Naive thymus-derived CD4-positive, alpha-beta T cell (primary cell): ENCODE measurements at places on chromosomes 4 and X. TPM values are rescaled to one million over a fixed set of nuclear protein-coding genes. Genes with fewer than 3 reads are reported as not detected.

- DNase-seq, result no peak
Observed at GRCh38 chr4:138845054-138845453, 170.5 kb upstream of the NOCT start.

- no peak for DNase-seq
Observed at GRCh38 chrX:76453737-76454406, 26.4 kb downstream of the MAGEE1 start.

DNA sequence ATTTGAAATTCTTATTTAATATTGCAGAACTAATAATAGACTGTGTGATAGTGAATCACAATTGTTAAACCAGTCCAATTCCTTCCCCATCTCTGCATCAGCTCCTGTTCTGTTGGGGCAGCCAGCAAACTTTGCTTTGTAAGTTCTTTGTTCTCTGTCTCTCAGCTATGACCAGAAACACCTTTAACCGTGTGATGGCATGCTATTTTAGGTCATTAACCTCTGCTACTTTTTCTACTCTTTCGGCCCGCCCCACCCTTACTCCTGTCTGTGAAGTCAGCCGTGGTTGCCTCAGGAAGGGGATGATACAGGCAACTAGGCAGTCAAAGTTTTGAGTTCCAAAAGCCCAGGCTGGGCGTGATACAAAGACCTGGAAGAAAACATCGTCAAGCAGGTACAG, 51.3 kb upstream of the EGFL6 start:
- DNase-seq, result no peak

- no peak for DNase-seq
Observed at GRCh38 chrX:42247241-42247640, 323.9 kb upstream of the CASK start.

DNA sequence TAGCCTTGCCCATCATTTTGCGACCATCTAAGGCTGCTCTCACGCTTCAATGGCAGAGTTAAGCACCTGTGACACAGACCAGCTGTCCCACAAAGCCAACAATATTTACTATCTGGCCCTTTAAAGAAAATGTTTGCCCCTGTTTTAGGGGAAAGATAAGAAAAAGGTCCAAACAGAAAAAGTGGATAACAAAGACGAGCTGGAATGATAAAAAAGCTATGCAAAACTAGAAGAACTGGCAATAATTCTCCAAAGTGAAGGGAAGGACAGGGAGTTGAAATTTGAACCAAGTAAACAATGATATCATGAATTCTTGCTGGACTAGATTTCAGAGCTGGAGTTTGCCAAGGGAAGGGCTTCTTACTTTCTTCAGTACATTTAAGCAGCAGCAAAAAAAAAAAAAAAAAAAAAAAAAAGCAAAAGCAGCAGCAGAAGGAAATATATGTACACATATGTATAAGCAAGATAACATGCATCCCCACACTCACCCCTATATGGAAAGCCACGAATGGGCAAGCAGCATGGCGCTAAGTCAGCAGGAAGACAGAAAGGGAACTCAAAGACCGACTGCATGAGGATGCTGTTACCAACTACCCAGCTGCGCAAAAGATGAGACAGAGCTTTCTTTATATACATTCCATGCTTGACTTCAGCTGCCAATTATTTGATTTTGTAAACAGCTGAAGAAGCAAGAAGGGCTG, 12.5 kb downstream of the TRAPPC2 start:
- no peak for DNase-seq

- no peak for DNase-seq
Observed at GRCh38 chr4:30903502-30904214, 183.5 kb downstream of the PCDH7 start.

GRCh38 chrX:35251226-35251625, 308.6 kb downstream of the FAM47B start:
- no peak for DNase-seq

DNA sequence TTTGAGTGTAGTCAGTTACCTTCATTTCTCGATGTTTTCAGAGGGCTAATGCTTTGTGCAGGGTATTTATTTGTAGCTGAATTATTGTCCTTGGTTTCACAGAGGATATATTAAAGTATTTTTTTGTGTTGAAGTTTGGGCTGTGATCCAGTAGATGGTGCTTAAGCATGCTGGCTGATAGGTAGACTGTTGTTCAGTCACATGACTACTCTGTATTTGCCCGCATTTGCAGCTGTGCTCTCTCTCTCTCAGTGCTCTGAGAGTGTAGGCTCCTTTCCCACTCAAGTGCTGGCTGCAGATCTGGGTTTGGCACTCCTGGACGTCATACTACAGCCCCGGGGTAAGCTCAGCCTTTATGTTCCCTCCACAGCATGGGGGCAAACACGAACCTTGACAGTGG, 21.7 kb downstream of the RAB40AL start:
- no peak for DNase-seq

DNA sequence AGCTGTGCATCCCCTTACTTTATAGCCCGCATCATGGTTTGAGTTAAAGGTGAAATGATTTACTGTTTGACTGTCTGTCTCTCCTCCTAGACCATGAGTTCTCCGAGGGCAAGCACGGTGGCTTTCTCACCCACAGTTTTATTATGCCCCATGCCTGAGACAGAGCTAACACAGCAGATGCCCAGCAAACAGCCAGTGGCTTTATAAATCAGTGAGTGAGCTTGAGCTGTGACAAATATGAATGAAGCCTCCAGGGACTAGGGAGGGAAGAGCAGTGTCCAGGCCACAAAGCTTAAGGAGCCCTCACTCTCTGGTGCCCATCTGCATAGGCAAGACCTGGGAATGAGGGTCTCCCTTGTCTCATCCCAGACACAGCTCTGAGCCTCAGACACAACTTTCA, 57.9 kb downstream of the FHDC1 start:
- no peak for DNase-seq

DNA sequence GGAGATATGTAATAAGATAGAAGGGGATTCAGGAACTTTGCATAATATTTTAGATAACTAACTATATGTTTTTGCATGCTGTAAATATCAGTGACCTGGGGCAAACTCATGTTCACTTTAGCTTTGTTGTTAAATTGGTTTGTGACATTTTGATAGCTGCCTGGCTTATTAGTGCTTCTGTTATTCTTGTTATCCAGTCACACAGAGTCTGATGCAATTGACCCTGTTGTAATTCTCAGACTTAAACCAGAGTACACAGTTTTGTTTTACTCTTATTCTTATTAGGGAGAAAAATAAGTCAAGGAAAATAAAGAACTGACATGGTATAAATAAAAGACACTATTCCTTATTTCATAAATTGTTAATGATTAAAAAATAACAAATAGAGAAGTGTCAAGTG, 516.7 kb upstream of the SLIT2 start:
- DNase-seq, result no peak

The SPANXD gene
- not detected for polyA plus RNA-seq

The ZAR1 gene
- not detected for polyA plus RNA-seq

The GYPB gene
- polyA plus RNA-seq, result not detected
